ENCODE measurements at places on chromosomes 1 and 21.

DNA sequence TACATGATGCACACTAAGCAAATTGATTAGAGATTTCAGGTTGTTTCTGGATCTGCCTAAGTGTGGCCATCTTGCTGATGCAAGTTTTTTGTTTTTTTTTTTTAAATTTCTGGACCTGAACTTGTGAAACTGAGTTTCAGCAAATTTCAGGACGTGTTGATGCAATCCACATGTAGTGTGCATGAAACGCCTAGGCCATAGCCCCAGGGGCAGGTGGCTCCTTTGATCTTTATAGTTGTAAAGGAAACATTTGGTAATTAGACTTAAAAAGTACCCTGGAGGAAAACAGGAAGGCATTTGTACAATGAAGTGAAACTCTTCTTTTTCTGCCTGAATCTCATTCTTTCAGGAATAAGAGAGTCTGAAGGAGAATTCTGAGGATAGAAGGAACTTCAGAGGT is 162.2 kb upstream of the LHX8 start:
- DNase-seq: no peak

DNA sequence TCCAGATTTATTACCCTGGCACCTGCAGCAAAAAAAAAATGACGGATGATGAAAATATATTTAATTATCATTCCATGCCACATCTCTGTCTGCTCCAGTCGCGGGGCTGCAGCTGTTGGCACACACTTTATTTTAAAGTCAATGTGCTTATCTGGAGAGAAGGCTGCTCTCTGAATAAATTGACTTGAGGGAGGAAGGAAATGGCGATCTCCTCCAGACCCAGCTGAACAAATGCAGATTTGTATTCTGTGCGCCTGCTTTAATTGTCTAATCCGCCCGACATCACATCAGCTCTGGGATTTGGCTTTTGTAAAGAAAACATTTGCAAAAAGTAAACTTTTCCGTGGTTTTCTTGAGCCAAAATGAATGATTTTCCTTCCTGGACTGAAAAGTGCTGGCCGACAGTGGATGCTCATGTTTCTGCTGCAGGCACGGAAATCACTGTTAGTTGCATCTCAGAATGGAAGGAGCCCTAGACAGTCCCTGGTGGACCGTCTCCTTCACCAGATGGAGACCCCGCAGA is 150.2 kb downstream of the CAMTA1 start:
- DNase-seq: no peak

DNA sequence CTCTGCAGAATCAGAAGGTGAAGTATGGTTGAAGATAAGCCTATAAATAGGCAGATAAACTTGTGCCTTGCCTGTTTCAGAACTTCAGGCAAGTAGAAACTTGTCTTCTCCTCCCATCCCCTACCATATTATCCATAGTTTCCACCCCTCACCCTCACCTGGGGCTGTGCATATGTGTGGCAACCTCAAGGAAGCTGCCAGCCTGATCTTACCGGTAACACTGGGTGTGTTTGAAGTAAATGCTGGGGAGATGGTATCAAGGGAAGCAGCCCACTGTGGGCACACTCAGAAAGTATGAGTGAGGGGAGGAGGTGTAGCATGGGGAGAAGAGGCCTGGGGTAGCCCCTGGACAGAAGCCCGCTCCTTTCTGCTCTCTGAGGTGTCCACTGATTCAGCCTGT is 14.5 kb downstream of the VANGL2 start:
- DNase-seq: no peak

- peak; percentile 71 for DNase-seq
Measured at GRCh38 chr1:66315671-66316070, 218.3 kb upstream of the SGIP1 start.

All from NCI-H226 (cell line).